ENCODE measurements at places on chromosomes 6 and 20.

DNA sequence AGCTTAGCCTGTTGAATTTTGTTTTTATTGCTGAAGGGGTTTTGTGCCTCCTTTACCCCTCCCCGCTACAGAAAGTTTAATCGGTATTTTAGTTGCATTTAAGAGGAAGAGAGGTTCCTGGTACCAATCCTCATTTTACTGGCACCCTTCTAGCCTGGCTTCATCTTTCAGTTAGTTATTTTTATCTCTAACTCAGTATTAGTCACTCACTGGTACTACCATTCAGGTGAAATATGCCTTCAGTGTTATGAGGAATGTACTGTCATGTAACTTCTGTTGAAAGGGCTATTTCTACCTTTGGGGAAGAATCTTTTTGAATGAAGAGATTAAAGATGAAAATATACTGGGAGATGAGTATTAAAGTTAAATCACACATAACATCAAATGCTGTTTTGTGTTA is 211.8 kb downstream of the CDKAL1 start:
- DNase-seq, result no peak

DNA sequence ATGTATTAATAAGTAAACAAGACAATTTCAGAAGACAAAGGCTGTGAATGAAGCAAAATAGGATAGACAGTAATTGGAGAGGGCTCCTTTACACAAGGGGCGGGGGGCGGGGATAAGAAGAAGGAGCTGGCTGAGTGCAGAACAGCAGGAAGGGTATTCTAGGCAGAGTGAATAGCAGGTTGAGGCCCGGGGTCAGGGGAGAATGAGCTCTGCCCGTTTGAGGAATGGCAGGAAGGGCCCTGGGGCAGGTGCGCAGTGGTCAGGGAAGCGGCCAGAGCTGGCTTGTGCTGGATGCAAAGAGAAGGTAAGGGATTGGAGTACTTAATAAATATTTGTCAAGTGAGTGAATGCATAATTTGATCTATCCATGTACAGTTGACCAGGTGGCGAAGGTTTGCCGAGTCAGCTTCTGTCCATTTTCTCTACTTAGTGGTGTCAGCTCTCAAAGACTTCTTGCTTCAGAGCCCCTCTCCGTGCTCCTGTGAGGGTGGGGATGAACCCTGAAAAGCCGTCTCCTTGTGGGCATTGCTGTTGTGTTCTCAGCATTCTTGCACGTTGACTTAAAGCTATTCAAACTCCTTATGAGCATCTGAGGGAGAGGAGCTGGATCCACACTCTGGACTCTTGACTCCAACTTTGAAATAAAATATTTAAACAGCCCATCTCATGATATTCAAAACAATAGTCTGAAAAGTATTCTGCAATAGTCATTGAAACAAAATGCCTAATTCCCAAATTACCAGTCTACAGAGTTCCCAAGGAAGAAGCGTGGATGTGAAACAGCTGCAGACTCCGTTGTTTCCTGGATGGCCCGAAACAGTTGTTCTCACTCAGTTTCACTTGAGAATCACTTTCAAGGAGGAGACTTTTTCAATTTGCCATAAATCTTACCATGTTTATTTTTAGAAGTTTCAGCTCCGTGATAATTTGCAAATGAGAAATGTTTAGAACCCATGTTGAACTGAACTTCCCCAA is 105.1 kb downstream of the EDN3 start:
- no peak for DNase-seq

DNA sequence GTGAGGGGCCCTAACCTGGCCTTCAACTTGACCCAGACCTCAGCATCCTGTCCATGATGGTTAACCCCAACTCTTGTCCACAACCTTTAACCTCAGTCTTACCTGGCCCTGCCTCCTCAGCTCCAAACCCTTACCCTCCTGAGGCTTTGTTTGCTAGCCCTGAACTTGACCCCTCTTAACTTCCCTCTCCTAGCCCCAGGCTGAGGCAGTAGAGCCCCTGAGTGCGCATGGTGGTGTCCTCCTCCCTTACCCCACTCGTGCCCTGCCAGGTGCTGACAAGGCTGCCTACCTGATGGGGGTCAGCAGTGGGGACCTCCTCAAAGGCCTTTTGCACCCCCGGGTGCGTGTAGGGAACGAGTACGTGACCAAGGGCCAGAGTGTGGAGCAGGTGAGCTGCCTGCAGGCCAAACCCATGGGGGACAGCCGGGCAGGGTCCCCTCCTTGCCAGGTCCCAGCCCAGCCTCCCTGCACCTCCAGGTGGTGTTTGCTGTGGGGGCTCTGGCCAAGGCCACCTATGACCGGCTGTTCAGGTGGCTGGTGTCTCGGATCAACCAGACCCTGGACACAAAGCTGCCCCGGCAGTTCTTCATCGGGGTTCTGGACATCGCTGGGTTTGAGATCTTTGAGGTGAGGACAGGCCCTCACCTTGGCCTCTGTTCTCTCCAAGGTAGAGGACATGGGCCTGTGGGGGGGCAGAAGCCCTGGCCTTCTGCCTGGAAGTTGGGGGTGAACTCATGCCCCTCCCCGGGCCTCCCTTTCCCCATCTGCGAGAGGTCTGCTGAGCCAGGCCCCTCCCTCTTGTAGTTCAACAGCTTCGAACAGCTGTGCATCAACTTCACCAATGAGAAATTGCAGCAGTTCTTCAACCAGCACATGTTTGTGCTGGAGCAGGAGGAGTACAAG is 31.9 kb downstream of the MYH7B start:
- DNase-seq, result no peak

DNA sequence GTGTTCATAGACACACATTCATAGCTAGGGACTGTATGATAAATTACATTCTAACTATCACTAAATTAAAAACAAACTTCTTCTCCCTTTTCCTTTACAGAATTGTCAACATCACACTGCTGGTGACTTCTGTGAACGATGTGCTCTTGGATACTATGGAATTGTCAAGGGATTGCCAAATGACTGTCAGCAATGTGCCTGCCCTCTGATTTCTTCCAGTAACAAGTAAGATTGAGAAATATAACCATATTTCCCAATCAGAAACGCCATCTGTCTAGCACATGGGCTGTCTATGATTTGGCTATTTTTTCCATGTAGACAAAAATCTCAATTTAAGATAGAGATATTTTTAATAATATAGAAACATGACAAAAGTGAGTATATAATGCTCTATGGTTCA is 367.7 kb downstream of the ARHGAP18 start:
- DNase-seq, result no peak
